Cerebellum (tissue), 4 donors: ENCODE measurements at places on chromosomes 6 and 20. TPM values are rescaled to one million over a fixed set of nuclear protein-coding genes. Genes with fewer than 3 reads are reported as not detected.

GRCh38 chr6:20126789-20127653 lies 85.2 kb downstream of the MBOAT1 start:
- peak; percentile 15 for DNase-seq

DNA sequence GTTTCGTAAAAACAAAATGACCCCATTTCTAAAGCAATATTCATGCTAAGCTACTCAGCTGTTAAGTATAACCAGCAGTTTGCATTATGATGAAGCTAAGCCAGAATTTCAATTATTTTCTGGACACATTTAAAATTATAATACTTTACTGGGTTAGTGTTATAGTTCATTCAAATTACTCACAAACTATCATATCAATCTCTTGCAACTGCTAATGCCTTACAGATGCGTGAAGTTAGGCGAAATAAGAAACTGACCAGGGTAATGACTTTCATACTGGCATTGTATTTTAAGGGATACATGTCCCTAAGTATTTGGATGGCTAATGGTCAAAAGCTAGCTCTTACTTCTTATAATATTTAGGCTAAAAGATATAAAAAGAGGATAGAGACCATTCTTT lies 249.6 kb downstream of the TSHZ2 start:
- DNase-seq: no peak

DNA sequence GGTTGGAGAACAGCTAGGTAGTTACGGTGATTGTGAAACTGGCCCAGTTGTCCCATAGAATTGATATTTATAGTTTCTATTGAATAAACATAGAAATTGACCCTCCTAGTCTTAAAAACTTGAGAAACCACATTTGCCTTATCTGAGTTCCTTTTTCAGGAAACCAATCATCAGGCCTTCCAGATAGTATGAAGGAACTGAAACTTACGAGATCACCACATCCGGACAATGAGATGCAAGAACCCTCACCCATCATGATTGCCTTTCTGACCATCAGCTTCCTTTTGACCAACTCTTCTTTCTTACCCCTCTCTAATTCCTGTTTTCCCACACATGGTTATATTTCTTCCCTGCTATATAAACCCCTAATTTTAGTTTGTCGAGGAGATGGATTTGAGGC lies 21.8 kb downstream of the SLC35F1 start:
- no peak for DNase-seq

DNA sequence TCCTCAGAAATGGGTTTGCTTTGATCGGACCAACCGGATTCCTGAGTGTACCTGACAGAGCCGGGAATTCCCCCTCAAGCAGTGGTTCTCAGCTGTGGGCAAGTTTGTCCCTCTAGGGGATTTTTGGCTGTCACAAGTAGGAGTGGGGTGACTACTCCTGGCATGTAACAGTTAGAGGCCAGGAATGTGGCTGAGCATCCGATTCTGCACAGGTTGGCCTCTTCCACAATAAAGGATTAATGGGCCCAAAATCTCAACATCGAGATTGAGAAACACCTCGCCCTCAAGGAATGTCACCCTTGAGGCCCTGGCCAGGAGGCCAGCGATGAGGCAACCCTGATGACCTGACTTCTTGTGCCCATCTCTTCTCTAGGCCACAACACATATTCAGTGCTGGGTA lies 7.9 kb downstream of the AGPAT4 start:
- DNase-seq: no peak

GRCh38 chr20:41956338-41957074 lies 338.3 kb upstream of the CHD6 start:
- no peak for DNase-seq

DNA sequence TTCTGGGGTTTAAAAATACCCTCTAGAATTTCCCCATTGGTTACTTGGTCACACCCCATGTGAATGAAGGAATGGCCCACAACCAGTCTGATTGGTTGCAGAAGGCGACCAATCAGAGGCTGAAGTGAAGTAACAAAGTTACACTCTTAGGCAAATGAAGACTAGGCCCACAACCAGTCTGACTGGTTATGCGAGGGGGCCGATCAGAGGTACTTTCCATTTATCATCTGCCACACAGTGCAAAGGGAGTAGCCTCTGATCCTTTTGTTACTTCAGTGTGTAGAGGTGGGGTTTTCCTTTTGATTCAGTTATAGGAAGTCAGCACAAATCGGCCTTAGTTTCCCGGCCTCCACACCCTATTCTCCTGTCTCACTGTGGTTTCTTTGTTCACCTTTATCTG lies 61.2 kb upstream of the SGK1 start:
- DNase-seq: no peak

- DNase-seq: no peak
Measured at GRCh38 chr6:113491376-113491775, 365.8 kb upstream of the MARCKS start.

DNA sequence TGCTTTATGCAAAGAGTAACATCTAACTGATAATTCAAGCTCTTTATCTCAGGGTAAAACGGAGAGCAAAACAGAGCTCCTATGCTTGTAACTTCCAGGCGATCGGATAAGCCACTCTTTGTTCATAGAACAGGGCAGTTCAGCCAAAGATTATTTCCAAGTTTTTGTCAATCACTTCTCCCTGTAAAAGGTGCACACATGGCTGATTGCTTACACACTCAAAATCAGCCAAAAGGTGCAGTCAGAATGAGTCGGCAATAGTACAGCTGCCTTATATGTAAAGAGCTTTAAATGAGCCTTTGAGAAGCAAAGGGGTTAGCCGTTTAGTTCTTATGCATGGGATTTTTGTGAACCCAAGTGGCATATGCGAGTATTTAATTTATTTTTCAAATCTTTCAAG lies 449.6 kb upstream of the POU3F2 start:
- DNase-seq: no peak

DNA sequence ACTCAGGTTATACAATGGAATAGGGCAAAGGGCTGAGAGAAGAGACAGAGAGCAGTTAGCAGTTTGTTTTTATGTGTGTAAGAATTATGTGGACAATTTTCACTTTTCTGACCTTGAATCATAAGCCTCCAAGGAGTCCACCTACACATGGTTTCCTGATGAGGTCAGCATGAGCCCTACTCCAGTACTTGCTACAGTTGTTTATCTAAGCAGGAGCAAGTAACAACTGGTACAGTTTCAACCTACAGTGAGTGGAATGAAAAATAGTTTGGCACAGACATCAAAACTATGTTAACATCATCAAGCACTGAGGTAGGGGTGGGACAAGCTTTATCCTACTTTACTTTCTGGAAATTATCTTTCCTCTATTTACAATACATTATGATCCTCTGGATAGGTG lies 426.7 kb upstream of the ID4 start:
- no peak for DNase-seq

DNA sequence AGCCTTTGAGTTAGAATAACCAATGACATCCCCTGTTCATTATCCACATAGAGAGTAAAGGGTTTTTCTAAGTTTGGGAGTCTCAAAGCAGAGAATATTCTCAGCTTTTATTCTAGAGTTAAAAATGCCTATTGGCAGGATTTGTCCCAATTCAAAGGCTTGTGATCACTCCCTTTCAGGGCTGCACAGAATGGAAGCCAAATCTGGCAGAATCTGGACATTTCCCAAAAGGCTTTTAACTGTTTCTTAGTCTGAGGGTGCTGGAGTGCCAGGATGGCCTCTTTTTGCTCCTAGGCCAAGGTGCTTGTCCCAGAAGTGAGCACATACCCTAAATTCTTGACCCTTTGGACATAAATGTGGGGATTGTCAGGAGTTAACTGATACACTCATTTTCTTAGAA lies 556.6 kb downstream of the DOK5 start:
- no peak for DNase-seq

DNA sequence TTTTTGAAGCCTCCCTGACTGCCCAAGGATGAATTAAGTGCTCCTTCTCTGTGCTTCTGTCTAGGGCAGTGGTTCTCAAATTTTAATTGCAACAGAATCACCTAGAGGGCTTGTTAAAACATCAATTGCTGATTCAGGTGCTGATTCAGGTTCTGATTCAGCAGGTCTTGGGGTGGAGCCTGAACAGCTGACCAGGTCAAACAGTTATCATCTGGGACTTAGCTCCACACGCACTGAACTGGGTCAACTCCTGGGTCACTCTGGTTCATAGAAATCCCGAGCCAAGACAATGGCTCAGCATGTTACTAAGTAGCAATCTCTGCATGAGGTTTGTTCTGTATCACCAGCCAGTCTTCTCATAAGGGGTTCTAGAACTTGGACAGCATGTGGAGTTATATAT lies 192.3 kb downstream of the GJA1 start:
- no peak for DNase-seq

- DNase-seq: no peak
Measured at GRCh38 chr6:32075781-32076180, 33.4 kb downstream of the TNXB start.

DNA sequence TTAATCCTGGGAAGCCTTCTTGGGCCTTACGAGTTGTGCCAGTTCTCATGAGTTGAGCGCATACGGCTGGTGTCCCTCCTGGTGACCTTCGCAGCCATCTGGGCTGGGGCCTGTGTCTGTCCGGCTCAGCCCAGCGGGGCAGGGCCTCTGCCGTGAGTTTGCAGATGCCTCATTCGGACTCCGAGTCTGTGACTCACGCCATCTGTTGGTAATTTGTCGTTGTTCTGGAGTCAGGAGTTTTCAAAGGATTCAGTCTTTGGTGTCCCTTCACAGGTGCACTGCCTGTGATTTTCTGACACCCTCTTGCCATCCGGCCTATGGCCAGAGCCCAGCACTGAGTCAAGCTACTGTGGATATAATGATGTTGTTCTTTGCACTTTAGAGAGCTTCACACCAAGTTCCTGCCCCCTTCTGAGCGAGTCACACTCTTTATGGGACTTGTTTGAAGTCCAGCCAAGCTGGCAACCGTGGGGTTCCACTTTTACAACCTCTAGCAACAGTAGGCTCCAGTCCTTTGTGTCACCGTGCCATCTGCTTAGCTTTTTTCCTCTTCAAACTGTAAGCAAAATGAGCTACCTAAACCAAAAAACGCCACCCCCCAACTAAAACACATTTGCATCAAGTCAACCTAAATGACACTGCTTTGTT lies 175.6 kb downstream of the AIG1 start:
- peak; percentile 84 for DNase-seq

GRCh38 chr6:26156850-26157250 lies 69.6 kb downstream of the HFE start:
- peak; percentile 39 for DNase-seq

DNA sequence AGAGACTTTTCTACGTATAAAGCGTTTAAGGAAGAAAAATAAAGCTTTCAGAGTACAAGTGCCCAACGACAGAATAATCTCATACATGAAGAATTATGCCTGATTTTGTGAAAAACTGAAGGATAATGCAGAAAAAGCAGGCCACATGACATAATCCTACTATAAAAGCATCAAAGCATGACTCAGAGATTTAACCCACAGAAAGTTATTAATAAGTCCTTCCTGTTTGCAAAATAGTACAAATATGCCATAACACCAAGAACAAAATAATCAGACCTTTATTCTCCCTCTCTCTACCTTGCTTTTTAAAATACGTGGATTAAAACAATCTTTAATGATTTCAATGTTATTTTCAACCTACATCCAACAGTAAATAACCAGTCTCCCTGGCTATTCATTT lies 118.6 kb upstream of the BCLAF1 start:
- no peak for DNase-seq

GRCh38 chr20:11995805-11996567 lies 78.3 kb downstream of the BTBD3 start:
- no peak for DNase-seq

GRCh38 chr6:67535946-67536345 lies 1099.1 kb upstream of the ADGRB3 start:
- no peak for DNase-seq

DNA sequence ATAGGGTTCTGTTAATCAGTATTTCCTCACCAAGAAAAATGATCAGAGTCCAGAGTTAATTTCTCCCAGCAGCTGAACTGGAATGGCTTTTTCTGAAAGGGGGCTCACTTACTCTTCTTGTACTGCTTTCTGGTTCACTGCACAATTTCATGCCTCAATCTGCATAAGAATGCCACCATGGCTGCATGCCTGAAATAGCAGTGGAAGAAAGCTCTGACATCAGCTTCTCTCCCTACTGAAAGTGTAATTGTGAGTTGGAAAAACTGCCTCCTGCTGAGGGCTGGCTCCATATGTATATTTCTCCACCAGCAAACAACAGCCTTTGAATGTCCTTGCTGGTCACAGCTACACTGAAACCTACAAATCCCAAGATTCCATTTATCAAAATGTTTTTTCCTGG lies 1027.2 kb upstream of the GJE1 start:
- DNase-seq: no peak

DNA sequence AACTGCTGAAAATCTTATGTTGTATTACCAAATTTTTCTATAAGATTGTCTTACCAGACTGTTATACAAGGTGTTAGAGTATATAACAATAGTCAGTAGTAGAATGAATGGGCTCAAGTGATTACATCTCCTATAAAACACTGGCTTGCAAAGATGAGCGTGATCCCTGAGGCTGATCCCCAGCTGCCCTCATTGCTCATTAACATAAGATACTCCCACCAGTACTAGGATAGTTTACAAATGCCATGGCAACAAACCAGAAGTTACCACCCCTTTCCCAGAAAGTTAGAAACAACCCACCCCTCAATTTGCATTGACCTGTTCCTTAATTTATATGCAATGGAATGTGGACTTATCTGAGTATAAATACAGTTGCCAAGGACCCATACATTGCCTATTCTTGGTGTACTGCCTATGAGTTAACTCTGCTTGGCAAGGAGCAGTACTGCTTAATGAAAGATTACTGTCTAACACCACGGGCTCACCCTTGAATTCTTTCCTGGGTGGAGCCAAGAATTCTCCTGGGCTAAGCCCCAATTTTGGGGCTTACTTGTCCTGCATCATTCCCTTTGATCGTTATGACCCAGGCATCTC lies 252.8 kb upstream of the CHD6 start:
- no peak for DNase-seq

GRCh38 chr6:73679009-73679408 lies 17.0 kb upstream of the CD109 start:
- no peak for DNase-seq

Gene CDSN
- not detected for total RNA-seq

Gene ELOVL2
- total RNA-seq: 22.0 TPM

Gene RSPH4A
- 4.4 TPM for total RNA-seq

Gene C20orf141
- not detected for total RNA-seq

Gene RPL10A
- total RNA-seq: 907 TPM

Gene BMP2
- 11.4 TPM for total RNA-seq

Gene RRAGD
- 39.9 TPM for total RNA-seq

Gene WFDC5
- not detected for total RNA-seq

Gene NCOA3
- total RNA-seq: 26.0 TPM

Gene TMEM242
- total RNA-seq: 12.5 TPM
